Caco-2 (cell line): ENCODE measurements at places on chromosomes 2 and 18.

DNA sequence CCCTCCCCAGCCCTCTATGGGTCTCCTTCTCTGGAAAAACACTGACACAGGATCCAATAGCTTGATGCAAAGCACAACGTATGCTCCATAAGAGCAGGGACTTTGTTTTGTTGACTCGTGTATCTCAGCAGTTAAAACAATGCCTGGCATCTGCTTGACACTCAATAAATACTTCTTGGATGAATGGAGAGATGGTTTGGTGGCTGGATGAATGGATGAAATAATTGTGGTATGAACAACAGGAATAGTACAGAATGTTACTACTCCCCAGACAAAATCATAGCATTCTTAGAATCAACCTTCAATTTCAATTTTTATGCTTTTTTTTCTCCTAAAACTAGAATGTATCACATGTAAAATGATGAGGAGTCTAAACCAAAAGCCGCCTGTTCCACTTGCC, 57.4 kb downstream of the KCNE4 start:
- DNase-seq, result no peak

DNA sequence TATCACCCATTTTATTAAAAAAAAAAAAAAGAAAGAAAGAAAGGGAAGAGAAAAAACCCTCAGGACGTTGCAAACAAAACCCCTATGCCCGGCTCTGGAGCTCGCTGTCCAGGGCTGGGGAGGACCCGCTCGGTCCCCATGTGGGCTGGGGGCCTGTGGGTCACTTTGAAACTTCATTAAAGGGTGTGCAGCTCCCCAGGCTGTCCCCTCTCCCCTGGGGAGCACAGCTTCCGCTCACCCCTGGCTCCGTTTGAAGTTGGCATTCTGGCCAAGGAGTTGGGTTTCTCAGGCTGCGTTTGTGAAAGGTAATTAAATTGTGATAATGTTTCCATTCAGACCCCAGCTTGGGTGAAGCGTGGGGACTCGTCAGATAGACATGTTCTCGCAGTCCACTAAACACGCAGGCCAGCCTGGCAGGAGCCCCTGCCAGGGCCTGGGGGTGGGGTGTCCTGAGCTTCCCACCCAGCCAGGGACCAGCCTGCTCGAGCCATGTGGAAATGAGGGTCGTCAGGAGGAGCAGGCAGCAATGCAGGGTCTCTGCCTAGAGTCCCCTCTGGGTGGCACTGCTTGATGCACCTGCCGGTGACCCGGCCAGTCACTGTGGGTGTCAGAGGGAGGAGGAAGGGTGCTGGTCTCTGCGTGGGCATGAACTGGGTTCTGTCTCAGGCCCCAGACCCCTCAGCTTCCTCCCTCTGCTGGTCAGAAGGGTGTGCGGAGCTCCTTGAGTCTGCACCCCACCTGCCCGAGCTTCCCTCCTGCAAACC, 166.2 kb downstream of the INHBB start:
- peak; percentile 26 for DNase-seq

GRCh38 chr2:111155610-111156009, 34.9 kb downstream of the BCL2L11 start:
- DNase-seq, result no peak

GRCh38 chr2:61634512-61634911, 96.4 kb upstream of the XPO1 start:
- no peak for DNase-seq

- DNase-seq, result peak; percentile 37
Observed at GRCh38 chr2:128322715-128323554, 4.3 kb upstream of the HS6ST1 start.
